Naive thymus-derived CD4-positive, alpha-beta T cell (primary cell): ENCODE measurements at places on chromosomes 13 and 19.

GRCh38 chr13:25463496-25463895, 91.7 kb downstream of the ATP8A2 start:
- no peaks in the 10 kb centered on the region for H3K4me1 ChIP-seq
- H3K27ac ChIP-seq, result no peak overlapping the region
- DNase-seq, result no peak
- H3K27me3 ChIP-seq, result no peaks in the 10 kb centered on the region
- H3K4me3 ChIP-seq, result no peak overlapping the region

DNA sequence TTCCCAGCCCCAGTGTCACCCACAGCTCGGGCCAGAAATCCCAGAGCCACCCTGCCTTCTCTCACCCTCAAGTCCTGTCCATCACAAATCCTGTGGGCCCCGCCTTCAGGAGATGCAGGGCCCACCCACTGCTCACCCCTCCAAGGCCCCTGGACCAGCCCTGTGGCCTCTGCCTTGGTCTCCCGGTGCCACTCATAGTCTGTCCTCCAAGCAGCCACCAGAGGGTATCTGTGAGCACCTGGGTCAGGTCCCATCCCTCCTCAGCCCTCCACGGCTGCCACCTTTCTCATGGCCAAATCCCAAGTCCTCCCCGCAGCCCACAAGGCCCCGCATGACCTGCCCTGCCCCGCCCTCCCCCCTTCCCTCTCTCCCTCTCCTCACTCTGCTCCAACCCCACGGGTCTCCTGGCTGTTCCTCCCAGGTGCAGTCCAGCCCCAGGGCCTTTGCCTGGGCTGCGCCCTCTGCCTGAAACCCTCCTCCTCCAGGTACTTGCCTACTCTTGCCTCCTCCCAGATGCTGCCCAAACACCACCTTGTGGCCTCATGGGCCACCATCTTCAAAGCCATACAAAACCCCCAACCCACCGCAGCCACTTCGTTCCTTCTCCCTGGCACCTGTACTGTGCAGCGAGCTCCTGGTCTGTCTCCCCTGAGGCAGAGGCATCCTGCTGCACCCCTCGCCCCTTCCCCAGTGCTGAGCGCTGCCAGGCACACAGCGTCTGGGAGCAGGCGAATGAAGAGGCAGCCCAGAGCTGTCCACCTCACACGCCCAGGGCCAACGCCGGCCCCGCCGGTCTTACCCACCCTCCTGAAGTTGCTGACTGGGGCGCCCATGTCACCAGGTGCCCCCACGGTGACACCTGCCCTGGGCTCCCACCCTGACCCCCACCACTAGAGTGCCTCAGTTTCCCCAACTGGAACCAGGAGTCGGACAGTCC, 13.2 kb upstream of the UQCR11 start:
- H3K4me1 ChIP-seq, result no peaks in the 10 kb centered on the region
- no peak overlapping the region for H3K4me3 ChIP-seq
- no peaks in the 10 kb centered on the region for H3K36me3 ChIP-seq
- no peaks in the 10 kb centered on the region for H3K27me3 ChIP-seq
- DNase-seq, result no peak
- no peak overlapping the region for H3K27ac ChIP-seq

GRCh38 chr19:670609-671075, 5.5 kb upstream of the FSTL3 start:
- H3K27ac ChIP-seq, result no peak overlapping the region
- no peak for DNase-seq
- peaks cover 6% of the 10 kb centered on the region for H3K27me3 ChIP-seq

DNA sequence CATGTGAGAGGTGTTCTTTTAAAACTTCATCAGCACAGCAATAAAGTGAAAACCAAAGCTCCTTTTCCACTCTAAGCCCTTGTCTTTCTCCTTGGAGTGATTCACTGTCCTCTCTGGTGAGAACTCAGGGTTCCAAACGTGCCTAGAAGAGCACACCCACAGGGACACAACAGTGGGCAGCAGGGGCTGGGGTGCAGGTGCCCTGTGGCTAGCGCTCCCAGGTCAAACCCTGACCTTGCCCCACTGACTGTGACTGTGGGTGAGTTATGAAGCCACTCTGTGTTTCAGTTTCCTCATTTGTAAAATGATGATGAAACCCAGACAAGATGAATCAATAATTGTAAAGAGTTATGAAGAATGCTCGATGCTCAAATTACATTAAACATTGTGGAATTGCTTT, 37.6 kb upstream of the IGFL1 start:
- no peak overlapping the region for H3K4me3 ChIP-seq
- peaks cover 2% of the 10 kb centered on the region for H3K27me3 ChIP-seq
- no peaks in the 10 kb centered on the region for H3K36me3 ChIP-seq
- H3K27ac ChIP-seq, result no peak overlapping the region

DNA sequence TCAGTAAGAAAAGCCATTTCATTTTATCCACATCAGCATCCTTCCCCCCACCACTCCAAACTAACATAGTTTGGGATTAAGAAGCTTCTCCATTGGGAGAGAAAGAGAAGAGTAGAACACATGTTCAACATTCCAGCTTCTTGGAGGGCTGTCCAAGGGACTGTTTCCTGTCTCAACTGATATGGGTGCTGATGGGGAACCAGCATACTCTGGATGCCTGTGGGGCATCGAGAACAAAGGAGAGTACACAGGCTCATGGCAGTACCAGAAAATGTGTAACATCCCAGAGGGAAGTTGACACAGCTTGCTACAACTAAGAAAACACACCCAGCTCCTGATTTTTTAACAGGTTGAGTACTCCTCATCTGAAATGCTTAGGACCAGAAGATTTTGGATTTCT, 24.7 kb downstream of the SUCLA2 start:
- no peak overlapping the region for H3K4me3 ChIP-seq
- DNase-seq, result no peak
- H3K36me3 ChIP-seq, result no peaks in the 10 kb centered on the region
- H3K4me1 ChIP-seq, result no peaks in the 10 kb centered on the region
- H3K27me3 ChIP-seq, result no peaks in the 10 kb centered on the region

GRCh38 chr19:35216833-35217648, 11.5 kb downstream of the FAM187B start:
- peaks cover 33% of the 10 kb centered on the region for H3K4me1 ChIP-seq
- DNase-seq, result no peak
- no peak overlapping the region for H3K4me3 ChIP-seq
- H3K36me3 ChIP-seq, result no peaks in the 10 kb centered on the region
- no peak overlapping the region for H3K27ac ChIP-seq

- DNase-seq, result no peak
- no peaks in the 10 kb centered on the region for H3K36me3 ChIP-seq
- H3K27me3 ChIP-seq, result no peaks in the 10 kb centered on the region
Observed at GRCh38 chr13:111946214-111946613, 120.7 kb upstream of the SOX1 start.

- no peaks in the 10 kb centered on the region for H3K36me3 ChIP-seq
- H3K27me3 ChIP-seq, result no peaks in the 10 kb centered on the region
- no peaks in the 10 kb centered on the region for H3K4me1 ChIP-seq
- DNase-seq, result no peak
Observed at GRCh38 chr13:50225193-50226155, 210.2 kb downstream of the KCNRG start.

DNA sequence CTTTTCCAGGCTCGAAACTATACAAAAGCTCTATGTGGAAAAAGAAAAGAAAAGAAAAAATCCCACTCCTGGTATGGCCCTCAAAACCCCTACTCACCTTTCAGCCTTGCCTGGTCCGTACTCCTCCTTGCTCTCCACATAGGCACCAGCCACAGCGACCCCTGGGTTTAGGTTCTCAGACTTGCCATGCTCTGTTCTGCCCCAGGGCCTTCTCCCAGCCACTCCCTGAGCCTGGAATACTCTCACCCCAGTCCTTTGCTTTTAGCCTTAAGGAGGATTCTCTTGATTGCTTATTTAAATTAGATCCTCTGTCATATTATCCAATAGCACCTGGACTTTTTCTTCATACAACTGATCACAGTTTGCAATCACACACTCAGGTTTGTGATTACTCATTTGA, 522.5 kb downstream of the DIAPH3 start:
- H3K36me3 ChIP-seq, result no peaks in the 10 kb centered on the region
- H3K4me1 ChIP-seq, result no peaks in the 10 kb centered on the region
- H3K4me3 ChIP-seq, result no peak overlapping the region
- no peak overlapping the region for H3K27ac ChIP-seq
- no peak for DNase-seq

DNA sequence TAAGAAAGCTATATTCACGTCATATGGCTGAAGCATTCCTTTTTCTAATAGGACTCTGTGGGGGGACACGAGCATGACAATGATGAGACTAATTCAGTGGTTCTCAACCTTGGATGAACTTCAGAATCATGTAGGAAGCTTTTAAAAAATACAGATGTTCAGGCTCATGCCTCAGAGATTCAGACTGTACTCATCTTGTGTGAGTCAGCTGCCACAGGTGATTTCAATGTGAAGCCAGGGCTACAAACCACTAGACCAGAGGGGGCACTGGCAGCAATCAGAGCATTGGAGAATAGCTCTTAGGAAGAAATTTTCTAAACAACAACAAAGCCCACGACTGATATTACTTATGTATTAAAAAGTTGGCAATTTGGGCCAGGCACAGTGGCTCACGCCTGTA, 91.7 kb downstream of the SERP2 start:
- H3K36me3 ChIP-seq, result no peaks in the 10 kb centered on the region
- no peak overlapping the region for H3K27ac ChIP-seq
- no peak overlapping the region for H3K4me3 ChIP-seq
- no peak for DNase-seq
- H3K4me1 ChIP-seq, result no peaks in the 10 kb centered on the region

- no peaks in the 10 kb centered on the region for H3K36me3 ChIP-seq
- peak overlapping the region; percentile 85 for H3K4me3 ChIP-seq
- peak overlapping the region; percentile 99 for H3K27ac ChIP-seq
- H3K4me1 ChIP-seq, result peaks cover 15% of the 10 kb centered on the region
- no peaks in the 10 kb centered on the region for H3K27me3 ChIP-seq
- peak; percentile 36 for DNase-seq
Observed at GRCh38 chr13:48304143-48304876, 759 bp downstream of the RB1 start.

- no peaks in the 10 kb centered on the region for H3K4me1 ChIP-seq
- H3K36me3 ChIP-seq, result peaks cover 17% of the 10 kb centered on the region
- DNase-seq, result no peak
- H3K4me3 ChIP-seq, result no peak overlapping the region
- H3K27me3 ChIP-seq, result no peaks in the 10 kb centered on the region
Observed at GRCh38 chr19:35729763-35730162, 12.0 kb downstream of the KMT2B start.

DNA sequence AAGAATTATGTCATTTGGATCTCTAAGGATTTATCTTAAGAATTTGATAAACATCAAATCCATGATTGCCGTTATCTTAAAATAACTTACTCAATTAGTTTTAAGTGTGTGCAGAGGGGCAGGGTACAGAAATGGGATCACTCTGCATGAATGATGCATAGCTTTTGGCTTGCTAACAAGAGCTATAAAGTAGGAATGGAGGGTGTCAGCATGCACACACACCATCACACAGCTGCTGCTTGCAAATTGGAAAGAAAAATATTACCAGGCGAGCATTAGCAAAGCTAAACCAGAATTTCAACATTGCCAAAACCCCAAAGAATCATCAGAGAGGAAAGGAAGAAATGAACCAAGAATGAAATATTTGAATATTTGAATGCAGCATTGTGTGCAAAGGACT, 580.6 kb downstream of the LMO7 start:
- no peaks in the 10 kb centered on the region for H3K36me3 ChIP-seq
- H3K4me1 ChIP-seq, result no peaks in the 10 kb centered on the region
- H3K27me3 ChIP-seq, result no peaks in the 10 kb centered on the region
- no peak overlapping the region for H3K4me3 ChIP-seq

DNA sequence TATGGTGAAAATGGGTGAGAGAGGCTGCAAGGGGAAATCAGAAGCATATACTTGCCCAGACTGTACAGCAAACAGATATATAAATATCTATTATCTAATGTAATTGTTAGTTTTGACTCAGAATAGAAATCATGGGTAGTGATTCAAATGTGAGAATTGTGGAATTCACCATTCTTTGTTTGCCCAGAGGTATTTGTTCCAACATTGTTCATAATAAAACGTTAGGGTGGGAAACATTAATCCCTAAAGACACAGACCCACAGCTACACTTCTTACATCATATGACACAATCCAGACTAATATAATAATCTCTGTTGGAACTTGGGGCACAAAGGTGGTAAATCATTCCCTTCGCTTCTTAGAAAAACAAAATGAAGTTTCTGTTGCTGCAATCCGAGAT, 646.5 kb upstream of the SLITRK6 start:
- no peak overlapping the region for H3K4me3 ChIP-seq
- DNase-seq, result no peak
- no peaks in the 10 kb centered on the region for H3K36me3 ChIP-seq
- H3K27ac ChIP-seq, result no peak overlapping the region
- H3K4me1 ChIP-seq, result no peaks in the 10 kb centered on the region
- no peaks in the 10 kb centered on the region for H3K27me3 ChIP-seq

GRCh38 chr13:113457510-113457909, 4.2 kb upstream of the ADPRHL1 start:
- no peaks in the 10 kb centered on the region for H3K4me1 ChIP-seq
- peaks cover 5% of the 10 kb centered on the region for H3K36me3 ChIP-seq
- no peak overlapping the region for H3K27ac ChIP-seq
- H3K27me3 ChIP-seq, result no peaks in the 10 kb centered on the region

GRCh38 chr19:54319049-54319448, 6.1 kb upstream of the LILRA5 start:
- DNase-seq, result no peak
- no peaks in the 10 kb centered on the region for H3K4me1 ChIP-seq
- H3K36me3 ChIP-seq, result no peaks in the 10 kb centered on the region
- no peaks in the 10 kb centered on the region for H3K27me3 ChIP-seq
- H3K4me3 ChIP-seq, result no peak overlapping the region
- H3K27ac ChIP-seq, result no peak overlapping the region

GRCh38 chr19:30426864-30427263, 54.7 kb downstream of the ZNF536 start:
- no peak for DNase-seq

- peak; percentile 45 for DNase-seq
- no peaks in the 10 kb centered on the region for H3K27me3 ChIP-seq
- H3K4me1 ChIP-seq, result peaks cover 22% of the 10 kb centered on the region
- H3K27ac ChIP-seq, result peak overlapping the region; percentile 87
- H3K36me3 ChIP-seq, result peaks cover 18% of the 10 kb centered on the region
- H3K4me3 ChIP-seq, result peak overlapping the region; percentile 75
Observed at GRCh38 chr19:6423499-6424194, 964 bp downstream of the KHSRP start.

DNA sequence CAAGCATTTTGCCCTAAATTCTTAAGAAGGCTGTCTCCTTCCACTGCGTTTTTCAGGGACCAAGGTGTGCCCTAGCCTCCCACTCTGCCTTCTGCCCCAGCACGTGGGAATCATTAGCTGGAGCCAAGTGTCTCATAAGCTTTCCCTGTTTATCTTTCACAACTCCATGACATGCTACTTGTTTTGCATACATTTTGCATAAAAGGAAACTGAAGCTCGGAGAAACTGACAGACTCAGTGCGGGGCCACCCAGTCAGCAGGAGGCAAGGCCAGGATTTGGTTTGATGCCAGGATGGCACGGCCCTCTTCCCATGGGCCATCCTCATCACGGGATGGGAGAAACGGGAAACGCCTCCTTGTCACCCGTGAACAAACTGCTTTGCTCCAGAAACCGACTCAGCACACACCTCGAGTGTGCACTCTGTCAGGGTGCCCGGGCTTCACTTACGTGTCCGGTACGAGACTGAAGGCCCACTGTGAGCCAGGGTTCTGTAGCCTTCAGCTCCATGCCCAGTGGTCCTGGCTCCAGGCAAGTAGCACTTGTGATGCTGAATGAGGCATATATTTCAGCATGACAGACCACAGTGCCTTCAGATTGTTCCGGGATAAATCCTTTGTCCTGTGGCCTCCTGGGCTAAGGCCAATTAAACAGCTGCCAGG, 9.6 kb downstream of the CEBPA start:
- DNase-seq, result no peak
- H3K27ac ChIP-seq, result no peak overlapping the region
- no peaks in the 10 kb centered on the region for H3K36me3 ChIP-seq
- no peaks in the 10 kb centered on the region for H3K27me3 ChIP-seq

- DNase-seq, result no peak
- H3K4me3 ChIP-seq, result no peak overlapping the region
- H3K36me3 ChIP-seq, result no peaks in the 10 kb centered on the region
- H3K4me1 ChIP-seq, result no peaks in the 10 kb centered on the region
Observed at GRCh38 chr13:79056706-79057105, 349.3 kb downstream of the RBM26 start.
